Astrocyte (in vitro differentiated cells and primary cell): ENCODE measurements at places on chromosomes 2 and 18. TPM values are rescaled to one million over a fixed set of nuclear protein-coding genes. Genes with fewer than 3 reads are reported as not detected.
A peak's percentile ranks its signal among the peaks of the same experiment; 100 is the strongest.

DNA sequence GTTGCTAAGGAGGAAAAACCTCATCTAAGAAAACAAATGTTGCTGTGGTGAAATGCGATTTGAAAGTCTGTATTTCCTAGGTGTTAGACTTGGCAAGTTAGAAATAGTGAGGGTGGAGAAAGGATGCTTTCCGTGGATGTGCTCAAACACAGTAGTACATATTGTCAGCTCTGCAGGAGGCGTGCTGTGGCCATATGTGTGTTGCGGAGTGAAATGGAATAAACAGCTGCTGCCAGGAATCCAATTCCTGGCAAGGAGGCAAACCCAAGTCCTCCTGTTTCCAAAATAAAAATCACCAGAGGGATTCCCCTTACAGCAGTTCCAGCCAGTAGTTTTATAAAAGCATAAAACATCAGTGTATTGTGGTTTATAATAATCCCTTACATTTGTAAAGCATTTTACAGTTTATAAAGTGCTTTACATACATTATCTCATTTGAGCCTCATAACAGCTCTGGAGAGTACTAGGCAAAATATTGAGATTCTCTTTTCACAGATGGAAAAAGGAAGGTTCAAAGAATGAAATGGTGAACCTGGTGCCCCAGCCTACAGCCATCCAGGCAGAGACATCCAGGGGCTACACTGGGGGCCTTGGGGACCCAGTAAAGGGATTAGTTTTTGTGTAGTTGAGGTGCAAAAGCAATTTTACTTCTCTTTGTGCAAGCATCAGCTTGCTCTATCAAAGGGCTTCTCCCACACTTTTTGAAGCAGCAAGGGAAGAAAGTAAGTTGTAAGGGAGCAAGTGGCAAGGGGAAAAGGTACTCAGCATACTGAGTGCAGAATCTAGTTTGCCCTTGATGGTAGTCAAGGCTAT, 206.0 kb downstream of the AGPS start:
- H3K36me3 ChIP-seq, result no peaks in the 10 kb centered on the region
- peak; percentile 26 for DNase-seq

- no peaks in the 10 kb centered on the region for H3K36me3 ChIP-seq
- DNase-seq, result peak; percentile 51
- H3K27me3 ChIP-seq, result peaks cover 11% of the 10 kb centered on the region
- H3K4me3 ChIP-seq, result no peak overlapping the region
- peaks cover 6% of the 10 kb centered on the region for H3K4me1 ChIP-seq
These were observed 49.9 kb upstream of the DAPL1 start for GRCh38 chr2:158745067-158745865.

DNA sequence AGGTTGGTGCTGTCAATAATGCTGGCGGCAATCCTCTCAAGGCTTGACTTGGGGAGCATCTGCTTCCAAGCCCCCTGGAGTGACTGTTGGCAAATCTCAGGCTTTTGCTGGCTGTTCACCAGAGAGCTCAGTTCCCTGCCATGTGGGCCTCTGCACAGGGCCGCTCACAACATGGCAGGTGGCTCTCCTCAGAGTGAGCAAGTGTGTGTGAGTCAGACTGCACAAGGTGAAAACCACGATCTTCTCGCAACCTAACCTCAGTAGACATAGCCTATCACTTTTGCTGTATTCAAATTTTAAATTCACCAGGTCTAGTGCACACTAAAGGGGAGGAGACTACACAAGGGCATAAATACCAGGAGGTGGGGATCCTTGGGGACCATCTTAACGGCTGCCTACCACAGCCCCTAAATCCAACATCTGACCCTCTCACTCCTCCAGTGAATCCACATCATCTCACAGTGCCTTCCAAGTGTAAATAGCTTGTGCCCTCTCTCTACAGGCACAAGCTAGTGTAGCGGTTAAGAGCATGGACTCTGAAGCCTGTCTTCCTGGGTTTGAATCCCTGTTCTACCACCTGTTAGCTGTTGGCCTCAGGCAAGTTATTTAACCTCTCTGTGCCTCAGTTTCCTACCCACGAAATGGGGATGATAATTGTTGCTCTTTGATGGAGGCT, 187.7 kb upstream of the CXCR4 start:
- DNase-seq, result no peak
- H3K4me1 ChIP-seq, result no peaks in the 10 kb centered on the region
- no peak overlapping the region for H3K4me3 ChIP-seq
- no peaks in the 10 kb centered on the region for H3K36me3 ChIP-seq

DNA sequence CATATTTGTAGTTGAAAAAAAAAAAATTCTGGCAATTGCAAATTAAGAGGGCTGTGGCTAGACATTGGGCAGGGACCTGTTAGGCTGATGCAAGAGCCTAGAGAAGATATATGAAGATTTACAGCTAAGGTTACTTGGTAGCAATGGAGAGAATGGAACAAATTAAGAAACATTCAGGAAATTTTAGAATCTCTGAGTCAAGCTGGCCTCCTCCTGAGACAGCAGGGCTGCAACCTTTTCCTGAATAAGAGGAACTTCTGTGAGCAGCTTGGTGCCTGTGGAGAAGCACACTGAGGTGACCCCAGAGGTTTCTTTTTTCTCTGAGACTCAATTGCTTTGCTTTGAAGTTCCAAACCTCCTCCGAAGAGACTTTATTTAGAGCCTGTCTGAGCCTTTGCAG, 118.6 kb upstream of the LRATD1 start:
- H3K27me3 ChIP-seq, result no peaks in the 10 kb centered on the region
- no peak overlapping the region for H3K27ac ChIP-seq
- no peak for DNase-seq
- H3K4me1 ChIP-seq, result peaks cover 2% of the 10 kb centered on the region

DNA sequence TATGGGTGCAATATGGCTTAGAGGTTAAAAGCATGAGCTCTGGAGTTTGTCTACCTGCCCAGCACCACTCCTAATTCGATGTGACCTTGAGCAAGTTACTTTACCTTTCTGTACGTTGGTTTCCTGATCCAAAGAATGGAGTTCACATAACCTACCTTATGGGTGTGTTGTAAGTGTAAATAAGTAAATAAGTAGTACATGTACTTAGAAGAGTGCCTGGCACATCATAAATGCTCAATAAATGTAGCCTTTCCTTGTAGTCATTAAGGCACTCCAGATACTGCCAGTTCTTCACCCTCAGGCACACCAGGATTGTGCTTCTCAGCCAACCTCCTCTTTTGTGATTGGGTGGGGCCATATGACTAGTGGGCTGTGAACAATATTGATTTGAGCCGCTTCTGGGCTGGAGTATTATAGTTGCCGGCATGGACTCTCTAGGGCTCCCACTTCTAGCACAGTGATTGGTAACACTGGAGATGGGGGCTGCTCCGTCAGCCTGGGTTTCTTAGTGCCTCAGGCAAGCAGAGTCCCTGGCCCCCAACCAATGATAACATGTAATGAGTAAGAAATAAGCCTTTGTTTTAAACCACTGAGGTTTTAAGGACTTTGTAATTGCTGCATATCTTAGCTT, 101.7 kb upstream of the NOSTRIN start:
- no peaks in the 10 kb centered on the region for H3K36me3 ChIP-seq
- no peak overlapping the region for H3K4me3 ChIP-seq
- H3K4me1 ChIP-seq, result no peaks in the 10 kb centered on the region
- DNase-seq, result peak; percentile 69

- H3K4me3 ChIP-seq, result no peak overlapping the region
- H3K36me3 ChIP-seq, result peaks cover 26% of the 10 kb centered on the region
- DNase-seq, result no peak
- no peaks in the 10 kb centered on the region for H3K4me1 ChIP-seq
These were observed 11.6 kb downstream of the PNO1 start for GRCh38 chr2:68169308-68169707.

DNA sequence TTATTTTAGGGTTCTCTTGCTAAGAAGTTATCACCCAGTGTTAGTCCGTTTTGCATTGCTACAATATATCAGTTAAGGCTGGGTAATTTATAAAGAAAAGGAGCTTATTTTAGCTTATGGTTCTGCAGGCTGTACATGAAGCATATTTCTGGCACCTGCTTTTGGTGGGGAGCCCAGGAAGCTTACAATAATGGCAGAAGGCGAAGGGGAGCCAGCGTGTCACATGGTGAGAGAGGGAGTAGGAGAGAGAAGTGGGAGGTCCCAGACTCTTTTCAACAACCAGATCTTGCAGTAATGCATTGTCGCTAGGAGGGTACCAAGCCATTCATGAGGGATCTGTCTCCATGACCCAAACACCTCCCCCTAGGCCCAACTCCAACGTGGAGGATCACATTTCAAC, 688.8 kb upstream of the PIK3C3 start:
- DNase-seq, result no peak
- no peaks in the 10 kb centered on the region for H3K36me3 ChIP-seq
- no peak overlapping the region for H3K4me3 ChIP-seq
- no peaks in the 10 kb centered on the region for H3K27me3 ChIP-seq
- H3K4me1 ChIP-seq, result no peaks in the 10 kb centered on the region
- H3K27ac ChIP-seq, result no peak overlapping the region

- no peak overlapping the region for H3K4me3 ChIP-seq
- DNase-seq, result no peak
- peaks cover 48% of the 10 kb centered on the region for H3K27me3 ChIP-seq
- peaks cover 7% of the 10 kb centered on the region for H3K4me1 ChIP-seq
These were observed 29.2 kb upstream of the ATP6V1B1 start for GRCh38 chr2:70906439-70907005.

GRCh38 chr2:120383631-120384340, 37.9 kb downstream of the INHBB start:
- no peaks in the 10 kb centered on the region for H3K36me3 ChIP-seq
- H3K4me1 ChIP-seq, result no peaks in the 10 kb centered on the region
- H3K4me3 ChIP-seq, result no peak overlapping the region

GRCh38 chr2:84102274-84102673, 356.8 kb downstream of the SUCLG1 start:
- no peaks in the 10 kb centered on the region for H3K36me3 ChIP-seq
- no peaks in the 10 kb centered on the region for H3K27me3 ChIP-seq
- DNase-seq, result no peak
- no peak overlapping the region for H3K4me3 ChIP-seq
- H3K4me1 ChIP-seq, result no peaks in the 10 kb centered on the region

- H3K36me3 ChIP-seq, result no peaks in the 10 kb centered on the region
- no peaks in the 10 kb centered on the region for H3K4me1 ChIP-seq
- no peak overlapping the region for H3K4me3 ChIP-seq
- peaks cover 72% of the 10 kb centered on the region for H3K27me3 ChIP-seq
These were observed 2.3 kb downstream of the FEV start for GRCh38 chr2:218982586-218983262.

DNA sequence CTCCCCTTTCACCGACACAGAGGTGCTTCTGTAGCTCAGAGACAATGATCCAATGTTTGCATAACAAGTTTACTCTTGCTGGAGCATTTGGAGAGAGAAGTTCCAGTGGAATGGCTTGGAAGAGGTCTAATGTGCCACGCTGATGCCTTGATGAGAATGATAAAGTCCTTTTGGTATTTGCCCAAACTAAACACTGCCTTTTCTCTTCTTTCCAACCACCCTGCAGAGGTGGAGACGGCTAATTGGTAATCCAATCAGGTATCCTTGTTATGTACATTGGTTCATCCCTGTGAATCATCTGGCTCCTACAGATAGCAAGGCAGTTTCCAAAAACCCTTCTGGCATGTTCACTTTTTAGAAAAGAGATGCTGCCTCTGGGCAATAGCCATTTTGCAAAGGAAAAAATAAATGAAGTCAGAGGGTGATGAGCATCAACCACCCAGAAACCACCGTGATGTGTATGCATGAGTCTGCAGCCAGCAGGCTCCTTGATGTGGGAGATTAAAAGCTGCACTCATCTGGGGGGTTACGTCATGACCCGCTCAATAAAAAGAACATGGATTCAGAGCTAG, 40.6 kb downstream of the KIAA2012 start:
- no peak overlapping the region for H3K4me3 ChIP-seq
- H3K27me3 ChIP-seq, result no peaks in the 10 kb centered on the region
- DNase-seq, result peak; percentile 86
- no peak overlapping the region for H3K27ac ChIP-seq

DNA sequence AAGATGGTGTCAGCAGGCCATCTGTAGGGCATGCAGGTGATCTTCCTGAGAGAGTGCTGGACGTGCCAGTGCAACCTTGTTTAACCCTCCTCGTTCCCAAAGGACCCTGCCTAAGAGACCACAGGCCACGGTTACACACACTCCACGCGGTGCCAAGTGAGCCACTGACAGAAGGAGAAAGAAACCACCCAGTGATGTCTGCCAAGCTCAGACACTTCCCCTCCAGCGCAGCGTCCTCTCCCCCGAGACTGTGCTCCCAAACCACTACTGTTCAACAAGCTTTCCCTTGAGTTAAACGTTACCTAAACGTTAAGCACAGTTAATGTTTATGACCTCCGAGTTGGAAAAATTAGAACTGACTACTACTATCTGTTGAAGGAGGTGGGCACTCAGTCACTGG, 119.1 kb upstream of the NCK2 start:
- no peaks in the 10 kb centered on the region for H3K36me3 ChIP-seq
- H3K4me1 ChIP-seq, result no peaks in the 10 kb centered on the region
- peaks cover 6% of the 10 kb centered on the region for H3K27me3 ChIP-seq

- H3K36me3 ChIP-seq, result no peaks in the 10 kb centered on the region
- H3K27me3 ChIP-seq, result no peaks in the 10 kb centered on the region
- H3K4me1 ChIP-seq, result no peaks in the 10 kb centered on the region
- H3K27ac ChIP-seq, result no peak overlapping the region
- H3K4me3 ChIP-seq, result no peak overlapping the region
- no peak for DNase-seq
These were observed 167.2 kb upstream of the SATB2 start for GRCh38 chr2:199624958-199625357.

Gene FTCDNL1
- 0.45 and 0.48 TPM in 2 replicates for total RNA-seq

Gene CD207
- not detected in 2 replicates for total RNA-seq

Gene IL36B
- total RNA-seq, result not detected in 2 replicates

Gene SOWAHC
- total RNA-seq, result 14.1 and 16.5 TPM in 2 replicates
